ENCODE measurements at places on chromosomes 11 and 22. TPM values are rescaled to one million over a fixed set of nuclear protein-coding genes. Genes with fewer than 3 reads are reported as not detected.

Gene PKP3
- 0.19 TPM for polyA plus RNA-seq

- no peak for DNase-seq
These were observed 29.9 kb downstream of the MS4A2 start for GRCh38 chr11:60118338-60118737.

Gene PLEKHB1
- polyA plus RNA-seq, result 2.2 TPM

Gene LARGE2
- polyA plus RNA-seq, result 0.67 TPM

- DNase-seq, result no peak
These were observed 714 bp downstream of the TRIM29 start for GRCh38 chr11:120137187-120137610.

Gene TTC28
- 21.1 TPM for polyA plus RNA-seq

DNA sequence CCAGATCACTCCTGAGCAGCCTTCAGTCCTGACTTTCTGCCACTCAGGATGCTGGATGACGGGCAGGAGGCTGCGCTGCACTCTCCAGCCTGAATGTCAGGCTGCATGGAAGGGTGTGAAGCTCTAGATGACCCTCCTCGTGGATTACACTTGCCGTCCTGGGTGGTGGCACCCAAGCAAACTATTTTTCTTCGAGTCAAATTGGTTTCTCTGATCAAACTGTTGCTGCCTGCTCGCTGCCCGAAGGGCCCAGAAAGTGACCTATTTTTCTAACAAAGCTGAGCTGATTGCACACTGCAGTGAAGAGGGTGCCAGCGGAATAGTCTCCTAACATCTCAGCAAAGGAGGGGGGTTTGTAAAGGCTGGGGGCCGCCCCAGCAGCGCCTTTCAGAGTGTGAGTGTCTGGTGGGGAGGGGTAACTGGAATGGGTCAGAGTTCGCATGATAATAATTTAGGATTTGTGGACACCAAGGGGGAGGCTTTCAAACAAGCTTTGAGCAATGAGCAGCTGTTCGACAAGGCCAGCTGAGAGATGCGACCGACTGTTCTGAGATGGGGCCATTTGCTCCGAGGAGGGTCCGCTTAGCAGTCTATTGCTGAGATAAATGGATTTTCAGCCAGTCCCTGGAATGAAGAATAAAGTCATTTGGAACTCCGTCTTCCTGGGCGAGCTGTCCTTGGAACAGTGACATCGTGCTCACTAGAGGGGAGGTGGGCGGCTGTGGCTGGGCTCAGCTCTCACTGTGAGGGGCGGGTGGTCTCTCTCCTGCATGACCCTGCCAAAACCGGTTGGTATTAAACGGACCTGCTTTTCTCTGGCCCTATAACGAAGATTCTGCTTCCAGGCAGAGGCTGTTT lies 537.6 kb downstream of the BRD1 start:
- DNase-seq, result no peak

Gene CAPN5
- 9.6 TPM for polyA plus RNA-seq

GRCh38 chr11:128752379-128752778 lies 58.5 kb downstream of the FLI1 start:
- DNase-seq, result no peak

Gene NAV2
- 46.1 TPM for polyA plus RNA-seq

DNA sequence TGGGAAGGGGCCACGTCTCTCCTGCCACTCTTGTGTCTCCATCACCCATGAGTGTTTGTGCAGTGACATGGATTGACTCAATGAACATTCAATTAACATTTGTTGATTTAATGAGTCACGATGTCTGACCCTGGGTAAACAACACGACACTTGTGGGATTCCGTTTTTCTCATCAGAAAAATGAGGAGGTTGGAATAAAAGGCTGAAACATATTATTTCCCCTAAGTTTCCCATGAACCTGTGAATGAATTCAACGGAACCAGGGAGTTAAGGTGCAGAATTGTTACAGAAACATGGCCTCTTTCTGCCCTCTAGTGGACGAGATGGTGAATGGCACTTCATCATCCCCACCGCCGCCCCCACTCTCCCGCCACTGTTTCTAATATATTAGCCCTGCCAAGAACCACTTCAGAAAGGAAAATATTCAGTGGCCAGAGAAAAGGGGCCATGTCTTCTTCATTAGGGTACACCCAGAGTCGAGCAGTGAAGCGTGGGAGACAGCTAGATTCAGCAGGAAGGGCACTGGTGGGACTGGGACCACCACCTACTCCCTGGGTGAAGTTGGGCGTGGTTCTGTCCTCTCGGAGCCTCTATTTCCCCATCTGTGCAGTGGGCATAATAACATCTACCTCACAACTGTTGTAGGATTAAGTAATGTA lies 46.3 kb upstream of the SYT13 start:
- DNase-seq, result peak; percentile 63

Gene SLC7A4
- polyA plus RNA-seq, result 1.4 TPM

- DNase-seq, result no peak
These were observed 10.7 kb downstream of the DSCAML1 start for GRCh38 chr11:117786135-117786870.

Gene SLC5A4
- polyA plus RNA-seq, result 0.65 TPM
